ENCODE measurements at places on chromosomes 3 and 15.

DNA sequence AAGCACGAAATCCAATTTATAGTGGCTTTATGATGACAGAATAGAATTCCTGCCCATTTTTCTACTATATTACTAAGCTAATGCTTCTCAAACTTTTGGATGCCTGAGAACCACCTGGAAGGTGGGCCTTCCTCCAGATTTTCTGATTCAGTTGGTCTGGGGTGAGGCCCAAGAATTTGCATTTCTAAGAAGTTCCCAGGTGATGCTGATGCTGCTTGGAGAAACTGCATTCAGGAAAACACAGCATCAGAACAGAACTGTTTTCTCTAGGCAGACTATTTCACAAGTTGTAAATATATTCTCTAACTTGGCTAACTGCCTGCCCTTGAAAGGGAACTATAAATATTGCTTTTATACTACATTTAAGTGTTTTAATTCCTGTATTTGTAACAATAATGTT lies 644.9 kb upstream of the DPPA4 start:
- DNase-seq: no peak

DNA sequence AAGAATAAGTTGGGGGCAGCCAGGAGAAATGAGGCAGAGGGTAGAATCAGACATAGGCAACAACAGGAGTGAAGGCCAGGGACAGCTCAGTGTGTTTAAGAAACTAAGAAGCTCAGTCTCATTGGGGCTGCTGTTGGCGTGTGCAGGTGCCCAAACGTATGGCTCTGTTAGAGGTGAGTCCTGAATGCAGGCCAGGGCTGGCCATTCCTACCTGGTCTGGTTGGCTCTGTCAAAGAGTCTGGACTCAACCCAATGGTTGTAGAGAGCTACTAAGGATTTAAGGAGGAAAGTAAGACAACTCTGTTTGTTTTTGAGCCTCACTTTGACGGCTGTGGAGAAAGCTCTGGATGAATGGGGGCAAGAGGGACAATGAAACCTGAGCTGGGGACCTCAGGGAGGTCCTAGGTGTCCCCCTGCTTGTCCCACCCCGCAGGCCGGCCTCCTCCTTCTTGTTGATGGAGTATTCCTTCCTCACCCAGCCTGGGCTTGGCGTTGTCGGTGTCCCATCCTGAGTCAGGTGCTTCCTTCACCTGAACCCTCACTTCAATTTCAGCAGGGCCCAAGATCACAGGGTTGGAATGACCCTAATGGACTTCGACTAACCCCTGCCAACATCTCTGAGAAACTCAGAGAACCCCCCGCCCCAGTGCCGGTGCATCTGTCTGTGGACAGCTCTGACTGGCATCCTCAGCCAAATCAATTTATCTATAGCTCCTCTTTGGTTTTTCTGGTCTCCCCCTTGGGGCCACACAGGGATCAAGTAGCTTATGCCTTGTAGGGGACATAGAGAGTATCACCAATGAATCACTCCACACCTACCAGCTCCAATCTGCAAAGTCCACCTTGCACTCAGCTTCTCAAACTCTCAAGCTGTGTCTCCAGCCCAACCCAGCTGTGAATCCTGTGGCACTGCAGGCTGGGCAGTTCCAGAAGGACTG lies 8.3 kb downstream of the ITGA11 start:
- DNase-seq: no peak

- no peak for DNase-seq
Measured at GRCh38 chr3:127746400-127747057, 73.8 kb downstream of the ABTB1 start.

DNA sequence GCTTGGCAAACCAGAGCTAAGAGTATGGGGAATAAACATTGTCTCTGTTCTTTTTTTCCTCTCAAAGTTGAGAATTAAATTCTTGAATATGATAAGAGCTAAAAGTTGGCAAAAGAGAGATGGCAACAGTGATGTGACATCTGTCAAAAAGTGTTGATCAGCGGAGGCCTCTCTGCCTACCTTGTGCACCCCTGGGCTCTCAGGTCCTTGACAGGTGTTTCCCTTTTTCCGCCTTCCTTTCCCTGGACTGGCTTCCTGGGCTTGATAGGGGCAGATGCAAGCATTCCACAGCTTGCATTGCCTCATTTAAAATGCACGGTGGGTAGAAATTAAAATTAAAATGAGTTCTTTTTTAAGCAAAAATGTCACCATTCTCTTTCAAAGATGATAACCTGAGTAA lies 84.2 kb downstream of the NSUN3 start:
- DNase-seq: no peak

- no peak for DNase-seq
Measured at GRCh38 chr15:71293723-71294122, 178.5 kb downstream of the THSD4 start.

- no peak for DNase-seq
Measured at GRCh38 chr3:38133209-38133556, 3.7 kb downstream of the ACAA1 start.

DNA sequence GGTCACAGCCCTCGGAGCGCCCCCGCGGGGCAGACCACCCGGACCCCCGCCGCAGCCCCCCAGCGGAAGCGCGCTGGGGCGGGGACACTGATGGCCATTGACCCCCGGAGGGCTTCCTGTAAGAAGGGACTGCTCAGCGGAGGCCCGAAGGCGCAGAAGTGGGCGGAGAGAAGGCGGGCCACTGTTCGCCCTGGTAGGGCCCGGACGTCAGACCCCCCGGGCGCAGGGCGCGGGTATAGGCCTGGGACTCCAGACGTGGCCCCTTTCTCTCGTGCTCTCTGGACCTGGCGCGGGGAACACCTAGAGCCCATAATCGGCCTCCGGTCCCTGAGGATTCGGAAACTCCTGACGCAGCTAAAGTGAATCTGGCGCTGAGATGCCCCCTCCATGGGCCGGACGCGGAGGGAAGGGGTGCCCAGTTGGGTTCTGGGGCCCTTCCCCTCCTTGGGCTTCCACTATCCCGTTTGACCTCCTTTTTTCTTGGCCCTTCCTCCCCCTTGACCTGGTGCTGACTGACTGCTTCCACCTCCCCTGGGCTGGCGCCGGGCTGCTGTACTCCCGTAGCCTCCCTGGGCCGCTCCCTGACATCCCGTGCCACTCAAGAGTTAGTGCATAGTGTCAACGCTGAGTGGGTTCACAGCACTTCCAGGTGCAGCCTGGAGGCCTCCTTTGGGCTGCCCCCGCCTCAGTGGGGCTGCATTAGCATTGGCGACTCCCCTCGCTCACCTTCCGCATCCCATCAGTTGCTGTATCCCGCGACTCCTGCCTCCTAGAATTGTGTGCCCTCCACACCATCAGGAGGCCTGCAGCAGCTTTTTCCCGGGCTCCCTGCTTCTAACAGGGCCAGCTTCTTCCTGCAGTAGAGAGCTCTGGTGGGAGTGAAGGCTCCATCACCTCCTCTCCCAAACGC lies 694 bp downstream of the ABTB1 start:
- no peak for DNase-seq

DNA sequence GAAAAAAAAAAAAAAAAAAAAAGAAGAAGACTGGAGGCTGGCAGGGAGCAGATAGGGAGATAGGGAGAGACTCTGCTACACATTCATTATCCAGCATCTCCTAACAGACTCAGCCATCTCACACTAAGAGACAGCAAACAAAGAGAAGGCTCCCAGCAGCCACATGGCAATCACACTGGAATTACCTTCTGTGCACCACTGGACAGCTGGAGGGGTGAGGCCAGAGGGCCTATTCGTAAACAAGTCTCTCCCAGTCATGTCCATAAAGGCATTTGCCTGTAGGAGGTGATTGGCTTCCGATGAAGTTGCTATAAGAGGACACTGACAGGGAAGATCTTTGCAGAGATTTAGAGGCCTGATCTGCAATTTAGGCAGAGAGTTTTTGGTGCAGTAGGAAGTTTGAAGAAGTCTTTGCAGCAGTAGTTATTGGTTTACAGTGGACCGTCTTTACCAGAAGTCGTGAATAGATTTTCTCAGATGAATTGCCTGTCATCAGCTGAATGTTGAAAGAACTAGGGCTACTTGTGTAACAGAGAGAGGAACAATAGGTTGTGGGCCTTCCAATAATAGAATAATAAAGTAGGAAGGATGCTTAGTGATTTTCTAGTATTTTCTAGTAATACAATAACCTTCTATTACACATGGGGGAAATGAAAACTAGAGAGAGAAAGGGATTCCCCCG lies 89.7 kb downstream of the TP63 start:
- no peak for DNase-seq

GRCh38 chr3:71652781-71653413 lies 69.4 kb upstream of the FOXP1 start:
- DNase-seq: no peak

DNA sequence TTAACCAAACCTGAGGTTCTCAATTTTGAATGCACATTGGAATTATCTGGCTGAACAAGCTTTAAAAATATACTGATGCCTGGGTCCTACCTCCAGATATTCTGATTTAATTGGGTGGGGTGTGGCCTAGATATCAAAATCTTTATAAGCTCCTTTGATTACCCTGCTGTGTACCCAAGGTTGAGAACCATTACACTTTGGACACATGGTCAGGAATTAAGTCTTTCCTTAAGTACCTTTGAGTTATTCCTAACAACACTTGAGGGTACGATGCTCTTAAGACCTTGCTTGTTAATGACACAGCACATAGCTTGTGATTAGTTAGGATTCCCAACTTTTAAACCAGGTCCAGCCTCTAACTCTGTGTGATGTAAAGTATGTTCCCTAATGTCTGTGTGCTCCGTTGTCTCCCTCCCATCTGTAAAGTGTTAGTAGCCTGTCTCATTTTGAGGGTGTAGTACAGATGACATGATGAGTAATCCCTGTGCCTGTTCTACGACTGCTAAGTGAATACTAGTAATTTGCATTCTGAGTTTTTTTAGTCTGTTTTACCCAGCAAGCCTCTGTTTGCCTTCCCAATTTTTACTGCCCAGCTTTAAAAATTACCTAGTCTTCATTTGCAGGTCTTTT lies 154.9 kb downstream of the KLHL25 start:
- DNase-seq: no peak

DNA sequence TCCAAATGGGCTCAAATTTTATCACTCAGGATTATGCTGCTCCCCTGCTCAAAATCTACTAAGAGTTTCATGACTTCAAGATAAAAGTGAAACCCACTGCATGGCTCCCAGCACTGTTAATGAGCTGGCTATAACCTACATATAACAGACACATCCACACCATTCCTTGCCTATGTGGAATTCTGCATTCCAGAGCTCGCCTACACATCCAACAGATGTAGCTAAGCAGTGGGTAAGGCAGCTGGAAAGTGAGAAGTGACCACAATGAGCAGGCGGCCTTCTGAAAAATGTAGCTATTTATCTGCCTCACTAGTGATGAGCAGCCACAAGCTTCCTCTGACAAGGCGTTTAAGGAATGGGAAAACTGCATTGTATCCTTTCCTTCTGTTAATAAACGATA lies 92.0 kb upstream of the TRIM42 start:
- no peak for DNase-seq

DNA sequence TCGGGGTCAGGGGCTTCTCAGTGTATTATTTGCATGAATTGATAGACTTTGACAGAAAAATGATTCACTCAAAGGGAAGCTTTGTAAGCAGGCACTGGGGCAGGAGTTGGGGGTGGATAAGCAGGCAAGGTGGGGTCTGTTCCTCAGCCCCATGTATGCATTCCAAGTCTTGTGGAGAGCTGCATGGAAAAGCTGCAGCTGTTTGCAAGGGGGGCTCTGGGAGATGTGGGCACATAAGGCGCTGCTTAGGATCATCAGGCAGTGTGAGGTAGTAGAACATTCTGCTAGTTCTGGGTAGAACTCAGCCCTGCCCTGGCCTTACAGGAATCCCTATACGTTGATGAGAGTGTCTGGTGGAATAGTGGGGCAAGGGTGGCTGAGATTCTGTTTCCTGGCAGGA lies 154.2 kb upstream of the LRIG1 start:
- DNase-seq: no peak

DNA sequence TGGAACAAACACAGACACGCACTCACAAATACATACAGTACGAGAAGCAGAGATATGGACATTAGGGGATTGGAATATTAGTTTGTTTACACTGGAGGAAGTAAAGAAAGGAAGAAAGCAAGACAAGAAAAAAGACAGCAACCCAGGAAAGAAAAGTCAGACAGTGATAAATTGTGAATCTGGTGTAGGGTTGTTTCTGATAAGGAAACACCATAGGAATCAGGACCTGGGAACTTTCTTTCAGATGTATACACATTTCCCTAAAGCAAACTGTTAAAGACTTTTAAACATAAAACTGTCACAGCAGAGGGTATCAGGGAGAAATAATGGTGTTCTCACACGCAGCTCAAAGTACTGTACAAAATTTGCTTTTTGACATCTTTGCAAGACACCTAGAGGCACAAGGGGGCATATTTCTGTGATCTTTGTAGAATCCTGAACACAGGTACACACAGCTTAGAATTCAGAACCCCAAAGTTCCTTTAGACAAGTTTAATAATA lies 153.7 kb downstream of the TUSC7 start:
- DNase-seq: no peak

DNA sequence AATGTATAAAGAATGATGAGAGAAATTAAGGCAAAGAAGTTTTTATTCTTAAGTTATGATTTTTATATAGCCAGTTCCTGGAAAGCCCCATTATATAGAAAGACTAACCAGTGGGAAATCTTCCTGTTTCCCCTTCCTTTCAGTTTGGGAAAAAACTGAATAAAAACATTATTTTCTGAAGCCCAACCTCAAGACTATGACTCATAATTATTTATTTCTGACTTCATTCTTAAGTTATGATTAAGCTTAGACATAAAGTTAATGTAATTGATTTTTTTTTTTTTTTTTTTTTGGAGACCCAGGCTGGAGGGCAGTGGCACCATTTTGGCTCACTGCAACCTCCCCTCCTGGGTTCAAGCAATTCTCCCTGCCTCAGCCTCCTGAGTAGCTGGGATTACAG lies 55.8 kb downstream of the TRPC1 start:
- DNase-seq: no peak

- no peak for DNase-seq
Measured at GRCh38 chr3:187960820-187961219, 193.1 kb upstream of the LPP start.

DNA sequence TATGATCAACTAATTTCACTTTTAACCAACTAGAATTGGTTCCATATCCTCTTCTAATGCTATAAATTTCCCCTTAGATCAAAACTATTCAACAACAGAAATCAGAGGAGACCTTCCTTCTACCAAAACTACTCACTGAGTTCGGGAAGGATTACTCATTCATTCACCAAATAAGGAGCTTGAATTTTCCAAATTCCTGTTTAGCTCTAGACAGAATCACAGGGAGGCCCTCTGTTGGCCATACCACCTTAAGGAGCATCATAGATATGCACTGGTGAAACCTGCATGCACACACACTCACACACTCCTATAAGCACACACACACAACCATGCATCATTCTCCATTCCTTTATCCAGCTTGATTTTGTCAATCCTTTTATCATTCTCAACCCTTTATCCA lies 49.0 kb downstream of the SUCLG2 start:
- no peak for DNase-seq
